ENCODE measurements at places on chromosomes 16 and 17. TPM values are rescaled to one million over a fixed set of nuclear protein-coding genes. Genes with fewer than 3 reads are reported as not detected.

DNA sequence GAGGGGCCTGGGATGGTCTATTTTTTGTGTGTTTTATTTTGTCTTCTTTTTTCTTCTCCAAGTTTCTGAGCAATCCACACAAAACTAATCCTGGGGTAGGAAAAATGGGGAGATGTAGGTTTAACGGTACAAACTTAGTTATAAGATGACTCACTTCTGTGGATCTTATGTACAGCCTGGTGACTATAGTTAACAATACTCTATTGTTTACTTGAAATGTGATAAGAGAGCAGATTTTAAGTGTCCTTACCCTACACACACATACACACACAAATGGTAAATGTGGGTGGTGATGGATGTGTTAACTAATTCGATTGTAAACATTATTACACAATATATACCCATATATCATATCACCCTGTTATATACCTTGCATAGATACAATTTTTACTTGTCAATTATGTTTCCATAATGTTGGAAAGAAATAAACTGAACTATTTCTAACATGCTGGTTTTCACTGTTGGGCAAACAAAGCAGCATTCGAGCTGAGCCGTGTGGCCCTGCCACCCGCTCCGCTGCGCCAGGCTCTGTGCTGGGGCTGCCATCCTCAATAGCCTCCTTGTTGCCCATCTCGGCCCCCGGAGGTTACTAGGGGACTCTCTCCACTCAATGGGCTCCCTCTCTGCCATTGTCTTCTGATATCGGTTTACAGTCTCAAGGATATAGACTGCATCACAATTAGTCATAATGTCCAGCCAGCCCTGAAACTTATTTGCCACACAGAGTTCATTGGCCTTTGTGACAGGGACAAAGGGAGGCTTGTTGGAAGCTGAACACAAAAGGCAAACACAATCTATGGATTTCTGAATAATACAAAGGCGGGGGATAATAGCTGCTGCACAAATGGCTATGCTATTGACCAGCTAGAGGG is 380.3 kb upstream of the MAF start:
- no peak for DNase-seq

GRCh38 chr17:45639297-45639849 is 144.7 kb upstream of the CRHR1 start:
- DNase-seq: peak; percentile 6

GRCh38 chr17:47993031-47993564 is 22.2 kb downstream of the CDK5RAP3 start:
- DNase-seq: no peak

- DNase-seq: no peak
Measured at GRCh38 chr16:1749152-1750117, 21.9 kb downstream of the NME3 start.

GRCh38 chr17:28379814-28380801 is 8.6 kb downstream of the SARM1 start:
- peak; percentile 85 for DNase-seq

- DNase-seq: peak; percentile 66
Measured at GRCh38 chr17:61397086-61397842, 2.4 kb upstream of the TBX2 start.

DNA sequence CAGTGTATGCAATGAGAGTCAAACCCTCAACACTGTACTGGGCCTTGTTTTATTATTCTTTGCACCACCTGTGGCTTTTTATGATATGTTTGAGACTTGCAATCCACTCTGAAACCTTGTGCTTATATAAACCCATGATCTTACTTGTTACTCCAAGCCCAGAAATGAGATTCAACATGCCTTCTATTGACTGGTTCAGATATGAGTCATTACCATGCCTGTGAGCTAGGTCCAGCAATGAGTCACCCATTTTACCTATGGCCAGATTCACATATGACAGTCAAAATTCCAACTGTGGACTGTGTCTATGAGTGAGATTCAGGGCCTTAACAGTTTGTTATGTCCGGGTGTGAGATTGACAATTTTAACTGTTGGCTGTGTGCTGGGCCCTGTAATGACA is 1846.1 kb downstream of the TP53TG3F start:
- DNase-seq: no peak

Gene SMTNL2
- total RNA-seq: not detected

Gene RETREG3
- total RNA-seq: 80.3 TPM

Gene GOT2
- total RNA-seq: 45.8 TPM
